ENCODE measurements at places on chromosomes 2 and 18. TPM values are rescaled to one million over a fixed set of nuclear protein-coding genes. Genes with fewer than 3 reads are reported as not detected.

TRPM8 gene
- not detected for total RNA-seq

SF3B1 gene
- 314 TPM for total RNA-seq

SPAG16 gene
- 9.0 TPM for total RNA-seq

C2orf76 gene
- 10.0 TPM for total RNA-seq

SNRNP200 gene
- total RNA-seq: 186 TPM

LRRC30 gene
- total RNA-seq: not detected

DYSF gene
- 0.17 TPM for total RNA-seq

PLGLB1 gene
- 4.0 TPM for total RNA-seq

RGPD3 gene
- 0.32 TPM for total RNA-seq

ITPRIPL1 gene
- 40.4 TPM for total RNA-seq

ASPRV1 gene
- total RNA-seq: 1.1 TPM

SUCLG1 gene
- total RNA-seq: 68.6 TPM

DYNAP gene
- total RNA-seq: not detected

RASGRP3 gene
- total RNA-seq: 13.9 TPM

ERBB4 gene
- total RNA-seq: not detected

TDRD15 gene
- total RNA-seq: not detected

ATP6V1C2 gene
- total RNA-seq: not detected

SLC40A1 gene
- 2.8 TPM for total RNA-seq

RAPGEF4 gene
- 1.0 TPM for total RNA-seq

FAM161A gene
- total RNA-seq: 2.5 TPM

MROH2A gene
- not detected for total RNA-seq

SLC19A3 gene
- not detected for total RNA-seq

NAT8 gene
- total RNA-seq: not detected

Data from T-helper 1 cell treated with Interleukin-12 subunit alpha and Interleukin-12 subunit beta and Interleukin-4 antibody, amounts not matched to agents 30 ng/mL and 1 ng/mL, for 36 hours (primary cell).